ENCODE measurements at places on chromosomes 5 and 9.

DNA sequence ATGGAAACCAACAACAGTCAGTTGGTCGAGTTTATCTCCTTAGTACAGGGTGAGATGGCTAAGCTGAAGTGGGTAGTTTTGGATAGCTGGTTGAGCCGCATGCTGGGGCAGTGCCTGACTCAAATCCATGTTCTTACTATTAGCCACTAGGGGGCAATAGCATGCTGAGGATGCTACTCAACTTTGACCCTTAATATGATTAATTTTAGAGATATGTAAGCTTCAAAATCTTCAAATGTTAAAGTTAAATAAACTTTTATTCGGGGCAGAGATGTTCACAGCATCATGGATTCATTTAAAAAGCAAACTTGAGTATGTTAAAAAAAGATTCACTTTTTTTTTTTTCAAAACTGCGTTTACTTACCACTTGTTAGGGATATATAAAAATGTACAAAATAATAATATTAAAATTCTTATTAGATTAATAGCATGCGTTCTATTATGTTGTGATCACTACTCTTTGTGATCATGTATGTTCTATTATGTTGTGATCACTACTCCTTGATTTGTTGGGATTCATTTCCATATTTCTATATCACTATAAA lies 57.0 kb downstream of the C9orf153 start:
- no peak for DNase-seq

GRCh38 chr9:70250221-70250620 lies 8.6 kb upstream of the SMC5 start:
- DNase-seq, result no peak

- DNase-seq, result no peak
Measured at GRCh38 chr5:124922255-124922975, 176.0 kb upstream of the ZNF608 start.

- DNase-seq, result no peak
Measured at GRCh38 chr5:90386099-90386710, 23.4 kb downstream of the CETN3 start.

DNA sequence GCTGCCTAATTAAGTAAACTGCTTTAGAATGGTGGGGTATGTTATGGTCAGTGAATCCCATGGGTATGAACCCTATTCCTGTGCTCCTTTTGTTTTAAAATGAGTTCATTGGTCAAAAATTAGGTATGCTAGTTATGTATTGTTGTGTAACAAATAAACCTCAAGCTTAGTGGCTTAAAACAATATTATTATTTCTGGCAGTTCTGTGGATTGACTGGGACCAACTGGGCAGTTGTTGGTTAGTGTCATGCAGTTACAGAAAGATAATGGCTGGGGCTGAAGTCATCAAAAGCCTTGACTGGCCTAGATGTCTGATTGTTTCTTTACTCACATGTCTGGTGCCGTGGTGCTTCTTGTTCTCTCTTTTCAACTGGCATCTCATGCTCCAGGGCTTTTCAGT lies 8.9 kb upstream of the PTAR1 start:
- DNase-seq, result no peak

DNA sequence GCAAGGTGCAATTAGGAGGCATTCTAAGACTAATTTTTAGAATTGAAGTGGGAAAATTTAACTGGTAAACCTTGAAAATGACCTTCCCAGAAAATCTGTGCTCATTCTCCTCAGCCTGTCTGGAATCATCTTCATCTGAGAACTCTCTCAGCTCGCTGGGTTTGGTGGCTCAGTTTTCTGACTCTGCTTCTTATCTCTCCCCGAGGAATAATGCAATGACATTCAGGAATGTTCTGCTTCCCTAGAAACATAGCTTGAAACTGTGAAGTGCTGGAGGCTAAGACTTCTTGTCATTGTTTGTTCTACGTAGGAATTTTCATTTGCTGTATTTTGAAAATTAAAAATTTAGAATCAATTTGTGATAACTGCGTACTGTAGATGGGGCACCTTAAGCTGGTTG lies 86.6 kb downstream of the KCNN2 start:
- DNase-seq, result no peak

DNA sequence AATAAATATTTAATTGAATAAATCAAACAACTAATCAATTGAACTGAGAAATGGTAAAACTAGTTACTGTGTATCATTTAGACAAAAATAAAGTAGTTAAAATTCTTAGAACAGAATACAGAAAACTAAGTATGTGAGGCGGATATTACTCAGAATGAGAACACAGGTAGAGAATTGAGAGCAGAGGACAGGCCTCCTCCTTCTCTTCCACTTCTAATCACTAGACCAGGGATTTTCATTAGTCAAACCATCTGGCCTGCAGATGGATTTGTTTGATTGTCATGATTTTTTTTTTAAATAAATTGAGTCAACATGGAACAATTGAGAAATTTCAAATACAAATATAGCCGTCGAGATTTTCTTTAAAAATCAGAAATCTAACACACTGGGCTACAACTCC lies 198.6 kb upstream of the HMHB1 start:
- no peak for DNase-seq

GRCh38 chr5:38207343-38207742 lies 51.0 kb upstream of the EGFLAM start:
- no peak for DNase-seq

GRCh38 chr5:2739360-2740050 lies 12.0 kb downstream of the IRX2 start:
- DNase-seq, result no peak

GRCh38 chr9:119836036-119836435 lies 466.8 kb upstream of the BRINP1 start:
- no peak for DNase-seq

- DNase-seq, result no peak
Measured at GRCh38 chr9:93678199-93679019, 102.0 kb downstream of the PHF2 start.

DNA sequence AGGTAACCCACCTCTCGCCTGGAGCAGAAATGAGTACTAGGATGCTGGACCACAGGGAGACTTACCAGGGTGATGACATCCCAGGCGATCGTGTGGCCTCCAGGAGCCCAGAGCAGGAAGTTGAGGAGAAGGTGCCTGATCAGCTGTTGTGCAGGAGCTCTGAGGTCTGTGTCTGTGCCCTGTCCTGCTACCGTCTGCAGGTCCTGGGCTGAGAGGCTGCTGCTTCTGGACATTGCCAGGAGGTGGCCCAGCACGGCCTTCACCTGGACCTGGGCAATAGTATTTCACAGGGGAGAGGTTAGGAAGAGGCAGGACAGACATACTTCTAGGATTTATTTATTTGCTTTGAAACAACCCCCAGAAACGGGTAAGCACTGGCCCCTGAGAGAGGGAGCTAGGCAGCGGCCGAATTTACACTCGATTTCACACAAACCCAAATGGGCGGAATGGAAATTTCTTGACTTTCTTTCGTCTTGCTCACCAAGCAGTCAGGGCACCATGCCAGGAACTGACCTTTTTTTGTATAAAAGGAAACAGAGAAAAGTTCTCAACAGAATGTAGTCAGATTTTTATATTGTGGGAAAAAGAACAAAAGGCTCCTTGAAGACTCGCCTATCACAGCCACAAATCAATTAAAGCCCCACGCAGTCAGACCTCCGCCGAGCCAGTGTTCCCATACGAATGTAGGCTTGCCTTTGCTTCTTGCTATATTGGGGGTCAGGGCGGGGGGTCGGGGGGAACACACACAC lies 210.3 kb downstream of the FANCC start:
- DNase-seq, result no peak

GRCh38 chr5:9513827-9514226 lies 32.0 kb downstream of the SEMA5A start:
- no peak for DNase-seq

GRCh38 chr5:108529381-108529780 lies 147.5 kb upstream of the FBXL17 start:
- DNase-seq, result no peak

DNA sequence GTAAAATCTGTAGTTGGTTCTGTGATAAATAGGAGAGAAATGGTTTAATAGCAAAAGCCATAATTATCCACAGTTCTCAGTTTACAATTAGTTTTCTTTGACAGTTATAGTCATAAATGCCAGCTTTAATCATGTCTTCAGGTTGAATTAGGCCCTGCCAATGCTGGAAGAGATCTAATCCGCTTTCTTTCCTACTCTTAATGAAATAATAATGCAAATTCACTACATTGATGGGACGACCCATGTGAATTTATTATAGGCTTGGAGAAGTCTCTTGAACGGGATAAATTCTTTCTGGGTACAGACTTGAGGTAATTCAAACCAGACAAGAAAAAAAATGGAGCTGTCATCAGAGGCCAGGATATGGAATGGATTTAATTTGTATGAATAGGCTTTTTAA lies 950.4 kb downstream of the EFNA5 start:
- no peak for DNase-seq

GRCh38 chr5:164593982-164594381 lies 1088.6 kb downstream of the MAT2B start:
- DNase-seq, result no peak

- no peak for DNase-seq
Measured at GRCh38 chr9:121271368-121272341, 3.7 kb downstream of the GSN start.

DNA sequence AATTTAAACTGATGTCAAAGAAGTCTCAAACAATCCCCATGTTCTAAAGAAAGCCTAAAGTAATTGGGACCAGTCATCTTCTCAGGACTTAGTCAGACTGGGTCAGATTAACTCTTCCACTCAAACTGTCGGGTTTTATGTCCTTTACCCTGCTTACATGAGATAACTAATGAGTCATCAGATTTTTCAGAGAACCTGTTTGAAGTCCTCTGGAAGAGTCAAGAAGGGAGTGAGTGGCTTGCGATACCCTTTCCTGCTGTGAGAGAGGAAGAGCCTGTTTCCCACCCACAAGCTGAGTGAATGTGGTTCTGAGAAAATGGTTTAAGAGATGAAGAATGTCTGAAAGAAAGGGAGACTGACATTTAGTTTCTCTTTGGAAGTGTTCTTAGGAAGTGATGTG lies 1866.7 kb upstream of the C9orf72 start:
- DNase-seq, result no peak

GRCh38 chr5:8314965-8315364 lies 446.0 kb downstream of the MTRR start:
- no peak for DNase-seq

DNA sequence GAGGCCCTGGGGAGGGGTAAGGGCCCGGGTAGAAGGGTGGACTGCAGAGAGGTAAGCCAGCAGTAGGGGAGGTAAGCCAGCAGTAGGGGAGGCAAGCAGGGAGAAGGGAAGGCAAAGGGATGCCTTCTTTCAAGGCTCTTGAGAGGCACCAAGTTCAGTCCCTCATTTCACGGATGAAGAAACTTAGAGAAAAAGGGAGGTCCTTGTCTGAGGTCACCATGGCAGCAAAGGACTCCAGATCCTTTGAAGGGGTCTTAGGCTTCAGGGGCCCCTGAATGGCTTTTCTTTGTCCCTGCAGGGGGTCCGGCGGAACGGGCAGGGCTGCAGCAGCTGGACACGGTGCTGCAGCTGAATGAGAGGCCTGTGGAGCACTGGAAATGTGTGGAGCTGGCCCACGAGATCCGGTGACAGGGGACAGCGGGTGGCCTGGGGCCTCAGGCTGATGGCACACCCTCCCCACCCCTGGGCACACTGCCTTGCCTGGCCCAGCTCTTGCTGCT lies 42.6 kb downstream of the RGS3 start:
- no peak for DNase-seq

DNA sequence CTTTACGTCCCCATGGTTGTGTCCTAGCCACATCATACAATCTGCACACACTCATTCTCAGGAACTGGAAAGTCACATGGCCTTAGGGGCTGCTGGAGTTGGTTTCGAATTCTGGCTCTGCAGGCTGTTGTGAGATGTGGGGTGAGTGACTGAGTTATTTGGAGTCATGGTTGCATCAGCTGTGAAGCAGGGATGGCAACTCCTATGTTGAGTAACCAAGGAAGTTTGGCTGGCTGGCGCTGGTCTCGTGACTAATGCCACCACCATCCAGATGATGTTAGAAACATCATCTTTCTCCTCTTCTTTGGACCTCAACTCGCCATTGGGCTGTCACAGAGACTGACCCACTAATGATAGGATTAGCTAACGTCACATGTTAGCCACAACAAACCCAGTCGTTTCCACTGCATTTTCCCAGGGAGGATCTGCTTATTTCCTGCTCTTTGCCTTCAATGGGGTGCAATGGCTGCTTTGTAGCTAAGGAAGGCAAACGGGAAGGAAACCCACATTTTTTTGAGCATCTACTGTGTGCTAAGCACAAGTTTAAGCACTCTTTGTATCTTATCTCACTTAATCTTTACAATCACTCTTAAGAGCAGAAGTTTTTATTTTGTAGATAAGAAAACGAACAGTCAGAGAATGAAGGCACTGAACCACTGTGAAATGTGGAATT lies 78.1 kb upstream of the UBTD2 start:
- no peak for DNase-seq

DNA sequence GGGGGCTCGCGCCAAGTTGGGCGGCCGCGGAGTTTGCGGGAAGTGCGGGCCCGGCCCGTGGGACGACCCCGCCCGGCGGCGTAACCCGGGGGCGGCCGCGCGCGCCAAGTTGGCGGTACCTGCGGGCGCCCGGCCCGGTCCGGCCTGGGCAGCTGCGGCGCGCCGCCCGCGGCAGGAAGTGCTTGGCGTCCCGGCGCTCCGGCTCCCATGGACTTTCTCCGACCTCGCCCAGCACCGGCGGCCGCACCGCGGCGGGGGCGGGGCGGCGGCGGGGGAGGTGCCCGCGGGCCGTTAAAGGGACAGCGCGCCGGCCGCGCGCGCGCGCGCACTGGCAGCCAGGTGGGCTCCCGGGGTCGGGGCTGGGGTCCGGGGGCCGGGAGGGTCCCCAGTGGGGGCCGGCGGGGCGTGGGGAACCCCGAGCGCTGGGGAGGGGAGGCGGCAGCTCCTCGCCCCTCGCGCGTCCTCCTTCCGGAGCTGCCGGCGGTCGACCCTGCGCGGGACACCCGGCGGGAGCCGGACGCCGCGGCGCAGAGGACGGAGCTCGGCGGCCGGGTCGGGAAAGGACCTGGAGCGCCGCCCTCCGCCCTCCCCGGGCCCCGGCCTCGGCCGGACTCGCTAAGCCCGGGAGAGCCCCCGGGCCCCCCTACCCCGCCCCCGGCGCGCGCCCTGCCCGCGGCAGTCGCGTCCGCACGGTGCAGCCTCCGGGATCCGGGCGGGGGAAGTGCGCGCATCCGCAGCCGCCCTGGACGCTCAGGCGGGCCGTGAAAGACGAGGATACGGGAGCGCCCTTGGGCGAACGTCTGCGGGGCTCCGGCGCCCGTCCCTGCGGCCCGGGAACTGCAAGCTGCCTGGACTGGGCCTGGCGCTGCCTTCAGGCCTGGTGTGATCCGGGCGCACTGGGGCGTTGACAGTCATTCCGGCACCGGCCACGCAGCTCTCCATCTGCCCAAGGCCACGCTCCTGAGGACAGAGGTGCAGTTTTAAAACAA lies at the start of gene NACC2:
NACC2 (minus strand) TSS at position 220 of the 989 bp plus-strand sequence. CDS start 44,768 bp downstream, outside the sequence.
- no peak for DNase-seq

All from T follicular helper cell (primary cell).